Breast epithelium (tissue), 4 donors: ENCODE measurements at places on chromosomes 12 and 14. TPM values are rescaled to one million over a fixed set of nuclear protein-coding genes. Genes with fewer than 3 reads are reported as not detected.

DNA sequence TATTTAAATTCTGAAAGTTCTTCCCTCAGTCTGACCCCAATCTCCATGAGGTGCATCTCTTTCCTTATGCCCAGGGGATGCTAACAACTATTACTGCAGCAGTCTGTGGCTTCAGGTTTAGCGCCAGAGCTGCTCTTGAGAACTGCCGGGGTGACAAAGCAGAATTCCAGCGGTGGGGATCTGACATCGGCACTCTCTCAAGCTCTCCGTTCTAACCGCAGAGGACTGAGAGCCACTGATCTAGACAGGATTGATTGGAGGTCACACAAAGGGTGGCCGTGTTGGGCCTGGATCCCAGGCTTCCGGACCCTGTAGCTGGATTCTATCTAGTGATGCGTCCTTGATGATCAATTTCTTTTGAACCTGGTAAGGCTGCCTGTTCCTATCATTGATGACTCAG, 155.6 kb upstream of the TMEM132C start:
- no peak for DNase-seq

The SMIM41 gene
- not detected for total RNA-seq

GRCh38 chr14:59190372-59190771, 1.9 kb downstream of the DAAM1 start:
- DNase-seq, result no peak

DNA sequence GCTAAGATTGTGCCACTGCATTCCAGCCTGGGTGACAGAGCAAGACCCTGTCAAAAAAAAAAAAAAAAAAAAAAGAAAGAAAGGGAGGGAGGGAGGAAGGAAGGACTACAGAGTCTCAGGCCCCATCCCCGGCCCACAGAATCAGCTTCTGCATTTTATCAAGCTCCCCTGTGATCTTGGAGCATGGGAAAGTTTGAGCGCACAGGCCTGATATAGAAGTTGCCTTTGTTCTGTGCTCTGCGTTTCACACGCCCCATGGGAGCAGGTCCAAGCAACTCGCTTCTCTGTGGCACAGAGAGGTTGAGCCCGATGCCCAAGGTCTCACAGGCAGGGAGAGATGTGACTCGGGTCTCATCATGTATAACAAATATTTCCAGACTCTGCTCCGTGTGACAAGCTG, 101.8 kb downstream of the PHETA1 start:
- no peak for DNase-seq

The PTGER2 gene
- total RNA-seq, result 4.9 TPM

The TAS2R30 gene
- 11.1 TPM for total RNA-seq

DNA sequence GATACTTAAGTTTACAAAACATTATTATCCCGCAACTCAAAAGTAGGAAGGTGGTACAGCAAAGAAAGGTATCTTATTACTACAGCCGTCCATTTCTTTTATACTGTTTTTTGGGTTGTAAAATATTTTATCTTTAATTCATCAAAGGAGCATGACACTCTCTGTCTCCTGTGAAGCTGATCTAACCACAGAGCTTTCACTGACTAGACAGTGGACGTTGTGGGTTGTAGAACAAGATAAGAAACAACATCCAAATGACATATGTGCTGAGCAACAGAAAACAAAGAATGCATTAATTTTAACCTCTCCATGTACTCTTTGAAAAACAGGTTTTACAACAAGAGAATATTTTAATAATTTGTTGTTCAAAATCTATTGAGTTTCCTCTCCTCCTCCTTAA, 195.9 kb upstream of the FBXO33 start:
- DNase-seq, result no peak

The NEDD8 gene
- 165 TPM for total RNA-seq

DNA sequence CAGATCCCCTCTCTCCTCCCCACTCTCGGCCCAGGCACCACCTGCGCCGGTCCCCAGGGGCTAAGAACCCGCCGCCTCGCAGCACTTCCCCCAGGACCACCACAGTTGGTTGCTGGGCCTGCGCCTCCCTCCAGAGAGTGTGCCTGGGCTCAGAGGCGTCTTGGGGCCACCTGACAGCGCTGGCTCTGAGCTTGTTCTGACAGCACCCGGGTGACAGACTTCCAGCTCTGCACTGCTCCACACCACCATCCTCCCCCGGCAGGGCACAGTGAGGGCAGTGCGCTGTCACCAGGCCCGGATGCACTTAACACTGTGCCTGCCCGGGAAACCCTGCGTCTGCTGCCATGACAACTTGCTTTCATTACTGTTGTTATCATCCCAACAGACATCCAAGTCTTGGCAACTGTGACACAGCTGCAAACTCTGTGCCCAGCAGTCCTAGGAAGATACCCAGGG, 6.6 kb downstream of the BRF1 start:
- DNase-seq, result no peak

GRCh38 chr12:3361146-3361545, 129.9 kb upstream of the PRMT8 start:
- no peak for DNase-seq

DNA sequence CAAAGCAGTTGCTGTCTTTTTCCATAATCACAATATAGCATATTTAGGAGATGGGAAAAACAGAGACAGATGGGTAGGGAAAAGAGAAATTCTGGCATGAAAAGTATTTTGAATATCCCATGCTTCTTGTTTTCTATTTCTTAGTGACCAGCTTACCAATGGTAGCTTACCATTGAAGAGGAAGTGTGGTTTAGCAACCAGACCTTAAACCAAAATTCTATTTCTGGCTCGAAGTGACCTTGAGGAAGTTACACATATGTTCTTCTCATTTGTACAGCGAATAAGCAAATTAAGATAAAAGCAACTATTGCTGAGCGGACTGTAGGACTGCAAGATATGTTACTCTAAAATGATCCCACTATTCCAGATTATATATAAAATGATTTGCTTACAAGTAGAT, 82.9 kb downstream of the FGD4 start:
- no peak for DNase-seq

GRCh38 chr12:27161458-27162228, 79.3 kb upstream of the C12orf71 start:
- no peak for DNase-seq

The ISM2 gene
- total RNA-seq, result not detected

GRCh38 chr14:84129007-84129406, 1400.9 kb upstream of the FLRT2 start:
- DNase-seq, result no peak

GRCh38 chr14:30869551-30870155, 4.7 kb upstream of the COCH start:
- no peak for DNase-seq

- DNase-seq, result peak; percentile 41
These were observed 21.5 kb downstream of the ALDH2 start for GRCh38 chr12:111788178-111788654.

The GPR135 gene
- total RNA-seq, result 4.4 TPM

The FOXA1 gene
- total RNA-seq, result 80.6 TPM

GRCh38 chr12:84982888-84983287, 53.2 kb downstream of the TSPAN19 start:
- no peak for DNase-seq

DNA sequence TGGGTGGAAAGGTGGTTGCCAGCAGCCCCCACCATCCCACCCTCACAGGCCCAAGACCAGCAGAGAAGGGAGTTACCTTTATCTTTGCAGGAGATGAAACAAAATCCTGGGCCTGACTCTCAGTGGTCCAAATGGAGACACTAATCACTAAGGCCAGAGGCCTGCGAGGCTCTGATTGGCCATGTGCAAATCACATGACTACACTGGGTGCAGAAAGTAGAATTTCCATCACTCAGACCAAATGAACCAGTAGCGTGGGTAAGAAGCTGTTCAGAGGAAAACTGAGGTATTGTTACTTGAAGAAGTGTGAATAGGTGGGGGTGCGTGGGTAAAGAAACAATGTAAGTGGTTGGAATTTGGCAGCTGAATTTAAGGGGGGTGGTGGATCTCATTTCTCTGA, 20.2 kb upstream of the PPP1CC start:
- no peak for DNase-seq
